ENCODE measurements at places on chromosomes 11 and 22.

- no peak for DNase-seq
Observed at GRCh38 chr11:69804769-69805508, 14.3 kb downstream of the FGF3 start.

- no peak for DNase-seq
Observed at GRCh38 chr11:47149782-47150181, 26.9 kb downstream of the ARFGAP2 start.

GRCh38 chr11:78909386-78909785 lies 334.7 kb upstream of the NARS2 start:
- DNase-seq, result no peak

GRCh38 chr11:9861860-9862725 lies 198.2 kb downstream of the SWAP70 start:
- no peak for DNase-seq

DNA sequence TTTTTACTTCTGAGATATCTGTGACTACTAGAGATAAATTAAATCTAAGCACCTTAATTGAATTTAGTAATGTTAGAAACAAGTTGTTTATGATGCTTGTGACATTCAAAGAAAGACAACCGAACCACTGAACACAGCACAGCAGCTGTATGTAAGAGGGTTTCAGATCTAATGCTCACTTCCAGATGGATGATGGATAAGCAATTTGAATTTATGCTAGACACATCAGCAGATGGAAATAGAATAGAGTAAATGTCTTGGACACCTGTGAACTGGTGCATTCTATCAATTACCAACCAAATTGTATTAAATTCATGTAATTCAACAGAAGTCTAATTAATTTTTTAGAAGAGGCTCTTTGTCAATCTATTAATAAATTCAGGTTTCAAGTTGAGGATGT lies 306.3 kb downstream of the CNTN5 start:
- DNase-seq, result no peak

- no peak for DNase-seq
Observed at GRCh38 chr11:129192150-129192549, at the start of gene ARHGAP32. Gene ARHGAP32, minus strand, starts transcription at chr11:129192325. Its CDS starts 127 bp downstream, at chr11:129192198.

DNA sequence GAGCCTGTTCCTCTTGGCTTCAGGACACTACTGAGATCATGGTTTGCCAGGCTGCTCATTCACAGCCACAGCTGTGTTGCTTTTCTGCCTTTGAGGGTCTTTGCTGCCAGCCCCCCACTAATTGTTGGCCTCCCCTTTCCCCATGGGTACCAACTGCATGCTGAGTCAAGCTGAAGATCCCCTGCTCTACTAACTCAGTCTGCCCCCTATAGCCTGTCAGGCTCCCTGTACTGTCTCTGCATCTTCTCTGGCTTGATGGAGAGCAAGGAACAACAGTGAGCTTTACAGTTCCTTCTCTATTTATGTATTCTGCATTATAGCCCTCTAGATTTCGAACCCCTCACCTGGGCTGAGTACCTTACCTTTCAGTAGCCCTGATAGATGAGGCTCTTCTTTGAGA lies 257.6 kb upstream of the CADM1 start:
- DNase-seq, result no peak

GRCh38 chr22:36860017-36860416 lies 789 bp upstream of the NCF4 start:
- no peak for DNase-seq
